ENCODE measurements at places on chromosomes 13 and 19.

DNA sequence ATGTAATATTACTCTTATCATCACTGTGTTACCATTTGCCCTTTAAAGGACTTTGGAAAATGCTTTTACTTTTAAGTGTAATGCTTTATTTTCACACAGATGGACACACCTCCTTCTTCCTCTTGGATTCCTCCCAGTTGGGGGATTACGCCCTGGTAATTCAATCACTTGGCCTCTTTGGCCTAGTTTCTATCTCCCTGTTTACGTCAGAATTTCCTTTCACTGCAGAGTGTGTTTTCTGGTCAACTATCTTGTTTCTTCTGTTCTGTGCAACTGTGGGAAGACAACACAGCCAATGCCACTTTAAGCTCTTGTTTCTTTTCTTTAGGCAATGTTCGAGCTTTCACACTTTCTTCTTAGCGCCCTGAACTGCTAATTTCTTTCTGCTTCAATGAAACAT lies 257.3 kb upstream of the MAB21L1 start:
- no peak for DNase-seq

DNA sequence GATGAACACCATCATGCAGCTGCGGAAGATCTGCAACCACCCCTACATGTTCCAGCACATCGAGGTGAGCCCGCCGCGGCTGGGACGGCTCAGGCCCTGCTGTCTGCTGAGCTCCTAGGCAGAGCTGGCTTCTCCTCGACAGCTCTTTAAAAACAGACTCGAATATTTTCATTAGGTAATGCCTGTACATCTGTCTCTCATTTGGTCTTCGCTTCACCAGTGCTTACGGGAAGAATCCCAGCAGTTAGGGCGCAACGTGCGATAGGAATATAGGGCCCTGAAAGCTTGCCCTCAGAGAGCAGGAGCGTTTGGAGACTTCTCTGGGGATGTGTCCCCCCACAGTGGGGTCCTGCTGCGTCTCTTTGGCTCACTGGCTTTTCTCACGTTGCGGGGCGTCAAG lies 63.8 kb upstream of the LDLR start:
- no peak for DNase-seq

GRCh38 chr13:22945321-22946226 lies 235.2 kb upstream of the SGCG start:
- DNase-seq: no peak

DNA sequence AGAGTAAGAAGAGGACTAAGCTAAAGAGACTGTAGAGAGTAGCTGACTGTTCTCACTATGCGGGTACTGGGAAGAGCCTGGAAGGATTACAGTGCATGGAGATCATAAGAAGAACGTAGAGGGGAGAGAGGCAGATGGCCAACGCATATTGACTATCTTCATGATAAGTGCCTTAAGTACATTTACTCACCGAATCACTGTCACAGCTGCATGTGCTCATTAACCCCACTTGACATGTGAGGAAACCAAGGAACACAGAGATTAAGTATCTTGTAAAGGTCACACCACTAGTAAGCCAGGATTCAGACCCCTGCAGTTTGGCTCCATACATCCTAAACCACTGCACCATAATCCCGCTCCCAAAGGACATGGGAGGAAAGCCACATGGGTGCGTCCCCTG lies 34.1 kb downstream of the SMAD9 start:
- no peak for DNase-seq

GRCh38 chr19:11130824-11131455 lies 24.6 kb downstream of the SPC24 start:
- DNase-seq: peak; percentile 43

GRCh38 chr13:44752164-44752563 lies 176.0 kb upstream of the TSC22D1 start:
- no peak for DNase-seq

GRCh38 chr19:43470288-43470687 lies 4.9 kb upstream of the LYPD3 start:
- no peak for DNase-seq

- DNase-seq: peak; percentile 28
These were observed 354.9 kb downstream of the PCDH9 start for GRCh38 chr13:66875264-66875663.

- DNase-seq: no peak
These were observed 1794.2 kb downstream of the SLITRK5 start for GRCh38 chr13:89465366-89465765.

- no peak for DNase-seq
These were observed 12.5 kb upstream of the CYP2A6 start for GRCh38 chr19:40862785-40863184.

- DNase-seq: no peak
These were observed 30.0 kb downstream of the CCNE1 start for GRCh38 chr19:29841559-29842367.

- no peak for DNase-seq
These were observed 21.1 kb downstream of the CHERP start for GRCh38 chr19:16520986-16521624.

- no peak for DNase-seq
These were observed 3.3 kb downstream of the RNASEH2B start for GRCh38 chr13:50912851-50913250.

- DNase-seq: no peak
These were observed 32.5 kb downstream of the CAPN12 start for GRCh38 chr19:38711726-38712153.

- no peak for DNase-seq
These were observed 925.3 kb downstream of the SLITRK6 start for GRCh38 chr13:84873951-84874350.

DNA sequence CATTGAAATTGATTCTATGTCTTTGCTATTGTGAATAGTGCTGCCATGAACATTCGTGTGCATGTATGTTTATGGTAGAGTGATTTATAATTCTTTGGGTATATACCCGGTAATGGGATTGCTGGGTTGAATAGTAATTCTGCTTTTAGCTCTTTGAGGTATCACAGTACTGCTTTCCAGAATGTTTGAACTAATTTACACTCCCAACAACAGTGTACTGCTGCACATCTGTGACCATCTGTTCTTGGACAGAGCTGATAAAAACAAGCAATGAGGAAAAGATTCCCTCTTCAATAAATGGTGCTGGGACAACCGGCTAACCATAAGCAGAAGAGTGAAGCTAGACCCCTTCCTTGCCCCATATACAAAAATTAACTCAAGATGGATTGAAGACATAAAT lies 231.0 kb downstream of the MYO16 start:
- DNase-seq: peak; percentile 36

DNA sequence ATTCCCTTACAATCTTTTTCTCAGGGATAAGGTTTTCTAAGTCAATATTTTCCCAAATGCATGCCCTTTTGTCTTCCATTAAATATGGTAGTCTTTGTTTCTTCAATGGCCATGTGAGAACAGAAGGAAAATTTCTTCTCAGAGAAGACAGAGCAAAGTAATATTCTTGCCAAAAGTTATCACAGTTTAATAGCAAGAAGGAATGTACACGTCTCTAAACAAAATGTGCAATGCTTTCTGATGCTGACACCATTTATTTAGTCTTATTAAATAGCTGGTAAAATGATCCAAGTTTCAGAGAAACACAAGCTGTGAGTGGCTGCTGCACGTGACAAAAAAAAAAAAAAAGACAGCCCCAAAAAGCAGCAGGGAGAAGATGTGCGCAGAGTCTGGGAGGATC lies 542.5 kb downstream of the GPC6 start:
- DNase-seq: no peak

- no peak for DNase-seq
These were observed 62.0 kb downstream of the PARP4 start for GRCh38 chr13:24450530-24450929.

GRCh38 chr19:32195706-32196610 lies 149.5 kb upstream of the ZNF507 start:
- no peak for DNase-seq
